Frontal cortex (tissue), 4 donors: ENCODE measurements at places on chromosomes 1 and 21.
A peak's percentile ranks its signal among the peaks of the same experiment; 100 is the strongest.

GRCh38 chr1:160653620-160654016 is 6.8 kb upstream of the SLAMF1 start:
- no peak for DNase-seq

GRCh38 chr1:18945401-18945849 is 11.1 kb downstream of the IFFO2 start:
- no peak for DNase-seq

- DNase-seq = no peak
These were observed 23.1 kb downstream of the DYRK3 start for GRCh38 chr1:206658264-206658980.

GRCh38 chr1:115056395-115056798 is 26.8 kb downstream of the TSHB start:
- no peak for DNase-seq

DNA sequence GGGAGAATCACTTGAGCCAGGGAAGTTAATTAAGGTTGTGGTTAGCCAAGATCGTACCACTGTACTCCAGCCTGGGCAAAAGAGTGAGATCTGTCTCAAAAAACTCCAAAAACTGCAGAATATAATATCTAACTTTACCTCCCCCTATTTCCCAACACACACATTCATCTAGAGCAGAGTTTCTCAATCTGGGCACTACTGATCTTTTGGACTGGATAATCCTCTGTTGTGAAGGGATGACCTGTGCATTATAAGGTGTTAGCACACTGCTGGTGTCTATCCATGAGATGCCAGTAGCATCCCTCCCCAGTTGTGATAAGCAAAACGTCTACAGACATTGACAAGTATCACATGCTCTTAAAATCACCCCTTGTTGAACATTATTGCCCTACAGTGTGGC is 61.8 kb downstream of the RGS13 start:
- no peak for DNase-seq

GRCh38 chr1:96025062-96025461 is 696.5 kb upstream of the PTBP2 start:
- no peak for DNase-seq

GRCh38 chr1:233704170-233704897 is 90.4 kb downstream of the KCNK1 start:
- no peak for DNase-seq

- no peak for DNase-seq
These were observed 30.4 kb downstream of the APP start for GRCh38 chr21:26140164-26140579.

- no peak for DNase-seq
These were observed 12.0 kb upstream of the VWA5B1 start for GRCh38 chr1:20278692-20279130.

- no peak for DNase-seq
These were observed 179.8 kb downstream of the ST6GALNAC3 start for GRCh38 chr1:76254104-76255030.

DNA sequence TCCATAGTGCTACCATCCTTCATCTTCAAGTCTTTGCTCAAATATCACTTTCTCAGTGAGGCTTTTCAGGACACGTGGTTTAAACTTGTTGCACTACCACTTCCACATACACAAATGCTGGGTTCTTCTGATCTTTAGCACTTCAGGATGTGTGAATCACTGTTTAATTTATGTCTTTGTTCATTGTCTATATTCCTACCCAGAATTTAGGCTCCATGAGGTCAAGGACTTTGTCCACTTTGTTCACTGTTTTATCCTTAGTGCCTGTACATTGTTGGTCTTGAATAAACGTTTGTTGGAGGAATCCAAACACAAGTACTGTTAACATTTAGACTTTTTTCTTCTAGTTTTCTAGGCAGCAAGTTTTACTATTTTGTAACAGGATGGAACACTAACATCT is 42.6 kb upstream of the RALGPS2 start:
- DNase-seq = no peak

- DNase-seq = no peak
These were observed 10.2 kb downstream of the UBIAD1 start for GRCh38 chr1:11283151-11283550.

DNA sequence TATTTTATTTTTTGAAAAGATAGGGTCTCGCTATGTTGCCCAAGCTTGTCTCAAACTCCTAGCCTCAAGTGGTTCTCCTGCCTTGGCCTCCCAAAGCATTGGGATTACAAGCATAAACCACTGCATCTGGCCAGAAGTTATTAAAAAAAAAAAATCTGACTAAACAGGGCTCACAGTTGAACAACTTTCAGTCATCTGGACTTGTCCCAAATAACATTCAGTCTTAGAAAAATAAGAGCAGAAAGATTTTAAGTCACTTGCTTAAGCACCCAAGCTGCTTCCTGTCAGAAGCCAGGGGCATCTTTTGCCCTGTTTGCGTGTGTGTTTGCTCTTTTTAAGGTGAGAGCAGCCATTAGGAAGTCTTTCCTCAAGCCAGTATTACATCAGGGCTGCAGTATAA is 286.8 kb downstream of the LMO4 start:
- DNase-seq = no peak

GRCh38 chr1:31234123-31234708 is 5.5 kb downstream of the NKAIN1 start:
- DNase-seq = no peak

- peak; percentile 50 for DNase-seq
These were observed 1.6 kb upstream of the ENO1 start for GRCh38 chr1:8879922-8880676.

DNA sequence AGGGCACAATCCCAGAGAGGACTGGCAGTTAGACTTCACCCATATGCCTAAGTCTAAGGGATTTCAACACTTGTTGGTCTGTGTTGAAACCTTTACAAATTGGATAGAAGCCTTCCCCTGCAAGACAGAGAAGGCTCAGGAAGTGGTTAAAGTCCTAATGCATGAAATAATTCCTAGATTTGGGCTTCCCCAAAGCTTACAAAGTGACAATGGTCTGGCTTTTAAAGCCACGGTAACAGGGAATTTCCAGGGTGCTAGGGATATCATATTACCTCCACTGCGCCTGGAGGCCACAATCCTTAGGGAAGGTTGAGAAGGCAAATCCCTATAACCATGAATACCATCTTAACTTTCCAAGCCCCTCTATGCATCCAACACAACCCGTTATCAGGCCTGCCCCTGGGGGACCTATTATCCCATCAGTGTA is 3.3 kb upstream of the FMO4 start:
- DNase-seq = no peak

GRCh38 chr21:46226920-46227599 is 1.5 kb downstream of the LSS start:
- DNase-seq = no peak

DNA sequence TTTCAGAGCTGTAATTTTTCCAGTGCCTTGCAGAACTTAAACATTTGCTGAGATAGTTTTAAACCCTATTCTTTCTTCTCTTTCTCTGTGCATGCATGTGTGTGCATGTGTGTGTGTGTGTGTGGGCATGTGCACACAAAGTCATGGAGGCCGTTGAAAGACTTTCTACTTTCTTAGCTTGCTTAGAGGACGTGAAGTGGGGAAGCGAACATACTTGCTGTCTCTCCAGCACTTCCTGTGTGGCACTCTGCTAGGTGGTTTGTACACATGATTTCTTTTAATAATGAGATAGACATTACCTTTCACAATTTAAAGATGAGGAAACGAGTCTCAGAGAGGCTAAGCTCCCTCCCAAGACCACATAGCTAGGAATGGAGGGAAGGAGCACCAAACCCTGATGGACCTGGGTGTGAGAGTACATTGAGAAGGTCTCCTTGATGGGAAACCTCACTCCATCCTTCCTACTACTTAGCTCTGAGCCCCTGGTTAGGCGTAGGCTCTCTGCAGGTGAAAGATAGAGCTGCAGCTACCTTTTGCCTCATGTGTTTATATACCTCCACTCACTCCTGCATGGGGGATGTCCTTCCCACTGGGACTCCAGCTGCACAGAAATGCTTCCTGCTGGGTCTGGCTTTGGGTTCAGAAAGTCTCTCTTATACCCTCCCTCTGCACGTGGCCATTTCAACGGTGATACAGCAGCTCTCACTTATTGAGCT is 101.9 kb upstream of the USP24 start:
- DNase-seq = no peak

DNA sequence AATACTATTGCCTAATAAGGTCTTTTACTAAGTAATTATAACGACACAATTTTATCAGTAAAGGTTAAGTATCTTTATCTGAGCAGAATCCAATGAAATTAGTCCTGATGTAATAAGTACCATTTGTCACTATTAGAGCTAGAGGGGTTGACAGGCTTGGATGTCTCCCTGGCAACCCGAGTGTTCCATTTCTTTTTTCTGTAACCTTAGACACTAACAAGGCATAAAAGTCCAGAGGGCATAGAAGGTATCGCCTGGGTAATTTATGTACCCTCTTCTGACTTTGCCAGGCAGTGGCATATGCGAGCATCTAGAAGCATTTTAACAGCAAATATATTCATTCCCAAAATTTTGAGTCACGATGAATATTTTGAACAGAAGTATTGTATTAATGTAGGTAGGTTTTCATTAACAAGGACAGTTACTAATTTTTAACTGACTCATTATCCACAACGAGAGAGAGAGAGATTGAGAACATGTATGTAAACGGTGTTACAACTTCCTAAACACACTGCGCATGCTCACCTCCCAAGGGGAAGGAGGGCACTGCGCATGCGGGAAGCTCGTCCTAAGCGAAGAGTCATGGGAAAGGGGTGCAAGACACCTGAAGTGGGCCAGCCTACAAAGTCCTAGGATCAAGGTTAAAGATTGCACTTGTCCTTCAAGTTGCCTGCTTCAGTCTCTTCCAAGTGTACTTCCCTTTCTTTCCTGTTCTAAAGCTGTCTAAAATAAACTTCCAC is 423.9 kb downstream of the DSCAM start:
- no peak for DNase-seq

- DNase-seq = no peak
These were observed 301.1 kb upstream of the DPYD start for GRCh38 chr1:98221923-98222322.

DNA sequence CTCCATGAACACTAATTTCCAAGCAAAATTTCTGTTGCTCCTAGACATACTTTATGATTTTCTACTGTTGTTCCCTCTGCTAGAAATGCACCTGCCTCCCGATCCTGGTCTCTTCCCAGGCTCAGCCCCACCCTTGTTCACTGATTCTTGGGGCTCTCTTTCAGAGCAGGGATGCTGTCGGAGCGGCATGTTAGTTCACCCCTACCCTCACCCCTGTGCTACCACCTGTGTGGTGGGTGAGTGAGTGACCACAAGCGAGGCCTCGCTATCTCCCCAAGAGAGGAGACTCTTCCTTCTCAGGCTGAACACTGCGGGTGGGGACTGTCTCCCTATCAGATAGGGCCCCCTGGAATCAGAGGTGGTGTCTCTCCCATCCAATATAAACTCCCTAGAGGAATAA is 4.9 kb upstream of the S100A8 start:
- no peak for DNase-seq

GRCh38 chr1:22398656-22399420 is 52.8 kb upstream of the ZBTB40 start:
- no peak for DNase-seq

DNA sequence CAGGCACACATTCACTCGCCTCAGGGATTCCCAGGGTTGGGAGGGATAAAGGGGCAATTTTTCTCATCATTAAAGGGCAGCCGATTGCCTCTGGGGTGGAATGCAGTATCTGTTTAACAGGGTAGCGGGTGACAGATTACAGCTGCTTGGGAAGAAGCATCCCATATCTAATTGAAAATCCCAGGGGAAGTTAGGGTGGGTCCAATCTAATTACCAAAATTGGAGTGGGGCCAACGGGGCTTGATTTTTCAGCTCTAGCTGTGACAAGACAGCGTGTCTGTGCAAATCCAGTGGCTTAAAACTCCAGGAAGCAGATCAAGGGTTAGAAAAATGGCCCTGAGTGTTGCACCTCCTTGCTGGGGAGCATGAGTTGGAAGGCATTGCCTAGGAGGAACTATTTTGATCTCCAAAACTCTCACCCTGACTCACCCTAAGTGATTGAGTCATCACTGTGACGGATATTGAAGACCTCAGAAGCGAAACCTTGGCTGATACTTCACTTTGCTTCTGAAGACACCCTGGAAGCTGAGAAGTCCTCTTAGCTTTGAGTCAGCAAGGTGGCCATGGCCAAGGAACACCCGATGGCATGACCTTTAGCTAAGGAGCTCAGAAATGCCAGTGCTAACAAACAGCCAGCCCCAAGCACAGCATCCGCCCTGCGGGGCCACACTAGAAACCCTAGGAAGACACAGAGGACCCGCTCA is 46.0 kb downstream of the GRHL3 start:
- DNase-seq = no peak

DNA sequence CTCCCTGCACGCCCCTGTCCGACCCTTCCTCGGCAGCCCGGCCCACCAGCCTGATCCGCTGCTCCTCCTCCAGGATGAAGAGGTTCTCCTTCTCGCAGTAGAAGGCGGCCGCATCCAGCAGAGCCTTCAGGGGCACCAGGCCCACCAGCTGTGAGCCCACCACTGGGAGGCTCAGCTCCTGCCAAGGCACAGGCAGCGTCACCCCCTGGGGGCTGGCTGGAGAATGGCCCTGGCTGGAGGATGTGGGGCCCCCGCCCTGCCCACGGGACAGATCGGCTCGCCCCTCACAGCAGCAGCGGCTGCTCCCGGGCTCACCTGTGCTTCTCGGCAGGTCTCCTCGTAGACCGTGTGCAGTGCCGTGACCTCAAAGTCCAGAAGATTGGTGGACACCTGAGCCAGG is 5.3 kb downstream of the FTCD start:
- no peak for DNase-seq

DNA sequence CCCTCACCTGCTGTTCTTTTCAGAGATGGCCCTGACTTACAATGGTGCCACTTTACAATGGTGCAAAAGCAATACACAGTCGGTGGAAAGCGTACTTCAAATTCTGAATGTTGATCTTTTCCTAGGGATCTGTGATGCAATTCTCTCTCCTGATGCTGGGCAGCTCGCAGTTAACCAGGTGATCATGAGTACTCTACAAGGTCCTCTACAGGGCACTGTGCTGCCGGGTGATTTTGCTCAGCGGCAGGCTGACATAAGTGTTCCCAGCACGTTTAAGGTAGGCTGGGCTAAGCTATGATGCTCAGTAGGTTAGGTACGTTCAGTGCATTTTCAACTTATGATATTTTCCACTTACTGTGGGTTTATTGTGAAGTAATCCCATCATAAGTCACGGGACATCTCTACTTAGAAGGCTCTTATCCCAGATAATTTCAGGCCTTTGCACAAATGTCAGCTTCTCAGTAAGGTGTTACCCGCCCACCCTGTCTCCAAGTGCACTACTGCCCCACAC is 126.5 kb downstream of the KCNN3 start:
- no peak for DNase-seq

GRCh38 chr1:14696761-14697160 is 98.3 kb downstream of the KAZN start:
- no peak for DNase-seq

GRCh38 chr1:246748867-246749266 is 24.7 kb downstream of the SCCPDH start:
- no peak for DNase-seq

- no peak for DNase-seq
These were observed 2.2 kb downstream of the SFPQ start for GRCh38 chr1:35190784-35191183.

- peak; percentile 12 for DNase-seq
These were observed 43.6 kb upstream of the WNT2B start for GRCh38 chr1:112465122-112465521.
